ENCODE measurements at places on chromosomes 7 and 10. TPM values are rescaled to one million over a fixed set of nuclear protein-coding genes. Genes with fewer than 3 reads are reported as not detected.

Gene C7orf33
- total RNA-seq = not detected

Gene MYL7
- not detected for total RNA-seq

Gene EVX1
- total RNA-seq = not detected

Gene NRG3
- total RNA-seq = not detected

Gene VSTM4
- not detected for total RNA-seq

Gene TMEM184A
- not detected for total RNA-seq

Gene KCNK18
- not detected for total RNA-seq

Gene GIMAP7
- 251 TPM for total RNA-seq

Gene OR2A12
- not detected for total RNA-seq

Gene C7orf25
- total RNA-seq = 3.4 TPM

Gene MEST
- 1.4 TPM for total RNA-seq

Gene UFSP1
- total RNA-seq = 4.9 TPM

Gene MINDY3
- total RNA-seq = 20.9 TPM

Gene AKR1C1
- 0.91 TPM for total RNA-seq

Gene SPOCK2
- total RNA-seq = 412 TPM

Gene RALA
- 32.1 TPM for total RNA-seq

Gene GIMAP1
- 32.8 TPM for total RNA-seq

Gene TMEM176A
- total RNA-seq = not detected

Gene FBXO24
- total RNA-seq = 0.86 TPM

Gene STK31
- 0.08 TPM for total RNA-seq
